Stimulated activated CD4-positive, alpha-beta T cell treated with anti-CD3 and anti-CD28 coated beads, Interleukin-2, amount 100 ng/mL, for 24 hours (primary cell): ENCODE measurements at places on chromosomes 3 and 15.

DNA sequence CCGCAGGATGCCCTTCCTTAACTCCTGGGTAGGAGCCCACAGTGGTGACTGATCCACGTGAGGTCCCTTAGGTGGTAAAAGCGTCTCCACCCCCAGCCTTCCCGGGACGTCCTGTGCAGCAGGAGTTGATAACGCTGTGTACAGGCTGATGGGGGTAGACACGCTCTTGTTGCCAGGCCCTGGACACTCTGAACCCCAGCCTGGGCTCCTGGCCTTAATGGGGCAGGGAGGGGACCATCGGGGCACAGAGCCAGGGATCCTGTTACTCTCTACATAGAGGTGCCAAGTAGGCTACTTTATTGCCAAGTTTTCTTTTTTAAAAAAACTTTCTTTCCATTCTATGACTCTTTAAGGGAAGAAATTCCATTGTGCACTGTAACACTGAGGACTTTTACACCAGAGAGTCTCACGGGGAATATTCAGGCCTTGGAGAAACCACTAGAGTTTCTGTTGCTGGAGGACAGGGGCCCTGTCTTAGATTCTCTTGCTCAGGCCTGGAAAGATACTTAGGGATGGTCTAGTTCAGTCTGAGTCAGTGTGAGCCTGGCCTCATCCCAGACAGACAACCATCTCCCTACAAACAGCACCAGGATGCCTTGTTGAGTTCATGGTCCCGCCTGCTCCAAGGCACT lies 104.3 kb upstream of the RNU6-1 start:
- DNase-seq: no peak

DNA sequence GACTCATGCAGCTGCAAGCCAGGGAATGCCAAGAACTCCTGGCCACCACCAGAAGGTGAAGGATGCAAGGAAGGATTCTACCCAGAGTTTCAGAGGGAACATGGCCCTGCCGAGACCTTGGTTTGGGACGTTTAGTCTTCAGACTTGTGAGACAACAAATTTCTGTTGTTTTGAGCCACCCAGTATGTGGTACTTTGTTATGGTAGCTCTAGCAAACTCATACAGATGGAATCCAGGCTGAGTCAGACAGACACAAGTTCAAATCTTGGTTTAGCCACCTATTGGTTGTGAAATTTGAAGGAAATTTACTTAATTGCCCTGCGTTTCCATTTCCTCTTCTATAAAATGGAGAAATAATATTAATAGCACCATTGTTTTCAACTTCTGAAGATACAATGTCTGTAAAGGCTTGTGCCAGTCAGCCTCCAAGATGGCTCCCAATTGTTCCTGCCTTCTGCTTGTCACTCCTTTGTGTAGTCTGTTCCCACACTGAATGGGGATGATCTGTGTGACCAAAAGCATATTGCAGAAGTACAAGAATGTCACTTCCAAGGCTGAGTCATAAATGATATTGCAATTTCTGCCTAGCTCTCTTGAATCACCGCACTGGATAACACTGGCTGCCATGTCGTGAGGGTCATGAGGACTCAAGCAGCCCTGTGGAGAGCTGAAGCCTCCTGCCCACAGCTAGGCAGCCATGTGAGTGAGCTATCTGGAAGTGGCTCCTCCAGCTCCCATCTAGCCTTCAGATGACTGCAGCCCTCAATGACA lies 223.5 kb upstream of the PROK2 start:
- DNase-seq: no peak

- DNase-seq: peak; percentile 60
Measured at GRCh38 chr15:60649845-60650548, 171.1 kb upstream of the ICE2 start.

DNA sequence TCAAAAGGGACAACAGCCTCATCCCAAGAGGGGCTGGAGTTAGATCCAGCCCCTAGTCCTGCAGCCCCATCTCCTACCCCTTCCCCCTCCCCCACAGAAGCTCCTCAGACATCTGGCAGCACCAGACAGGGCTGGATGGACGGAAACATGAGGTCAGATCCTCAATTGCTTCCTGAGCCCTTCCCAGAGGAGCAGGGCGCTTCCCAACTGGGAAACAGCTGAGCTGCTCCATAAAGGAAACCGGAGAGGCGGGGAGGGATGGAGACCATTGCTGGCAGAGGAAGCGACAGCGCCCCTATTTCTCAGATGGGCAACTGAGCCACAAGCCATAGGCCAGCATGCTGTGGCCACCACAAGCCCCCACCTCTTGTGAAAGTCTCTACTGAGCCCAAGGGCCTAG lies 18.3 kb upstream of the CYP11A1 start:
- DNase-seq: no peak

DNA sequence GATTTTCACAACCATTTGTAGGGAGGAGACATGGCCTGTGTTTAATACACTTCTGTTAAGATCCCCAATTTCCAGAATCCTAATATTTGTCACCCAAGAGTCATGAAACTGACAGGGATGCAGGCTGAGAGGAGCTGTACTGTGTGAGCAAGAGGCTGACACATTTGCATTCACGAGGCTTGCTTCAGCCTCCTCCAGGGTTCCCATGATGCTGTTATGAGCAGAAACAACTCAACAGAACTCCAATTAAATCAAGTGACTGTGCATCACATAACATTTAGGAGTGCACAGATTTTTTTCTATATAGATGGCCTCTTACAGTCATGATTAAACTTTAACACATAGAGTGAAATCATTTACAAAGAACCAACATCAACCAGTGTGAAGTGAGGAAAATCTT lies 292.3 kb upstream of the STT3B start:
- no peak for DNase-seq

DNA sequence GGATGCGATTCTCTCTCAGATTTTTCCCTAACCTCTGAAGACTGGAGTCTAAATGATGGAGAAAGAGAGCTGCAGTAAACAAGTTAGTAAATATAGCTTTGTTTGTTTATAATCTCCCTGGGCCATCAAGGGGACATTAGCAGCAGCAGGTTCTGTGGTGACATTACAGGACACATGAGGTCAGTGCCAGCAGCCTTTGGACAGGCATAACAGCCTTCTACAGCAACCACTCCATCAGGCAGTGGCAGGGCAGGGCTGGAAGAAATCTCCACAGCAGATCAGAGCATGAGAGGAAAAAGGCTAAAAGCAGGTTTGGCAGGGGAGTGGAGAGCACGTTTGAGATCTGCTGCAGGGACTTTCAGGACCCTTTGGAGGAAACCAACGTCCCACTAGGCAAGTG lies 127.6 kb upstream of the ACP3 start:
- DNase-seq: no peak

GRCh38 chr15:67824197-67824968 lies 926 bp upstream of the SKOR1 start:
- no peak for DNase-seq

- no peak for DNase-seq
Measured at GRCh38 chr3:177579419-177579818, 382.1 kb upstream of the TBL1XR1 start.

DNA sequence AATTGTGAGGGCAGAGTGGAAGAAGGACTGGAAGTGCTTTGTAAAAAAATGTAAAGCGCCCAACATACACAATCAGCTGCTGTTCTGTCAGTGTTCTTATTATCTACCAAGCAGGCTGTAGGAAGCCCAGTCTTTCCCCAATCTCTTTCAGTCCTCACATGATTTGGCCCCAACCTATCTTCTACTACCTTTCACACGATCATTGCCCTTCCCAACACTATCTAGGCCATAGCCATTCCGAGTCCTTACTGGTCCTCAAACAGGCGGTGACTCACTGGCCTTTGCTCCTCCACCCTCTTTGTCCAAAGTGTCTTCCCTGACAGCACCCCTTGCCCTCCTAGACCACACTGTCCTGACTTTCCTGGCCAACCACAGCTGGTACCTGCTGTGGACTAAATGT lies 861 bp upstream of the RFT1 start:
- DNase-seq: no peak

DNA sequence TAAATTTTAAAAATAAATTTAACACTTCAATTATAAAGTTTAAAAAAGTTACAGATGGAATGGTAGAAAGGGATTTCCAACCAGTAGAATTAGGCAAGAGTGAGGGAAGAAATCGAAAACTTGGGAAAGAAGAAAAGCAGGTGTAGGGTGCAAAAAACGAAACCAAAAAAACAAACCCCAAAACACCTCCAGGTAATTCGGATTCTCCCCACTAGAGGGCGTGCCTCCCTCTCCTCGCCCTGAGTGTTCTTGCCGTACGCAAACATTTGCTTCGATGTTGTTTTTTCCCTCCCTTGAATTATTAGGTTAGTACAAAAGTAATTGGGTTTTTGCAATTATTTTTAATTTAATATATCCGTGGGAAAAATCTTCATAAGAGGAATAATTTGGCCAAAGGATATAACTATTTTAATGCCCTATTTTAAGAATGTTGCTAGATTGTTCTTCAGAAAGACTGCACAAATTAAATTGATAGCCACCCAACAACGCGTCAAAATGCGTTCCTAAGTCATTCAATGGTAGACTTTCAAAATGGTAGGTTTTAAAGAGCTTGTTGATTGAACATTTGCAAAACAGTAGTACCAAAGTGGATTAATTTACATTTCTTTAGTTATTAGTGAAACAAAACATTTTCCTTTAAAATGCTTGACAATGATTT lies 63.7 kb downstream of the SLC30A4 start:
- DNase-seq: peak; percentile 86

GRCh38 chr3:134579141-134579665 lies 71.6 kb downstream of the KY start:
- DNase-seq: no peak

GRCh38 chr3:105801397-105801796 lies 67.4 kb downstream of the CBLB start:
- DNase-seq: no peak

DNA sequence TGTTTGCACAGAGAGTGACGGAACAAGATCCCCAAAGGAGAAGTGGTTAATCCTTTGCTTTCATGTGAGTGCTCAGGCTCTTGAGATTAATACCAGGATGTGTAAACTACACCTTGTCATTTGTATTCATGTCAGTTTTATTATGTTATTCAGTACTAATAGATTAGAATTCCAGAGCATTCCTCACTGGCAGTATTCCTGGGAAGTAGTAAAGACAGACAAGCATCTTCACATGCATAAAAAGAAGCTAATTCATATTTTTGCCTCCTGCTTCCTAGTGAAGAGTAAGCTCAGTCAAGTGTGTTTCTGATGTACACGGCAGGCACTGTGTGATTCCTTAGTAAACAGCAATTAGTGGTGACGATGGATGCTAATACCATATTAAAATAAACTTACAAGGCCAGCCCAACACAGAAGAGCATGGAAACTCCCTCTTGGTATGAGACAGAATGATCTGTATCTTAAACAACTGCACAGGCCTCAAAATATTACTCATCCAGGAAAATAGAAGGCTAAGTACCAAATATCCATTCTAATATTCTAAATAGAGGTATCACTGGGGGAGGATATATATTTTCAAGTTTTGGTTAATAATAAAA lies 336.8 kb upstream of the MCTP2 start:
- no peak for DNase-seq

- no peak for DNase-seq
Measured at GRCh38 chr15:83514584-83514983, 67.4 kb downstream of the SH3GL3 start.

GRCh38 chr15:33330931-33331330 lies 20.2 kb downstream of the RYR3 start:
- DNase-seq: no peak

- no peak for DNase-seq
Measured at GRCh38 chr3:139764069-139764905, 86.5 kb upstream of the NMNAT3 start.

GRCh38 chr3:152051501-152052404 lies 178.3 kb downstream of the SUCNR1 start:
- no peak for DNase-seq
